Prostate gland (tissue), 2 donors: ENCODE measurements at places on chromosomes 5 and 9. TPM values are rescaled to one million over a fixed set of nuclear protein-coding genes. Genes with fewer than 3 reads are reported as not detected.

GRCh38 chr5:149528281-149529060, 22.8 kb downstream of the CSNK1A1 start:
- DNase-seq: no peak

DMRT3 gene
- 1.8 TPM for total RNA-seq

GRCh38 chr5:125536095-125536494, 789.7 kb upstream of the ZNF608 start:
- DNase-seq: no peak

GRCh38 chr5:14407051-14407450, 174.5 kb upstream of the OTULINL start:
- no peak for DNase-seq

GCNT4 gene
- 1.4 TPM for total RNA-seq

DNA sequence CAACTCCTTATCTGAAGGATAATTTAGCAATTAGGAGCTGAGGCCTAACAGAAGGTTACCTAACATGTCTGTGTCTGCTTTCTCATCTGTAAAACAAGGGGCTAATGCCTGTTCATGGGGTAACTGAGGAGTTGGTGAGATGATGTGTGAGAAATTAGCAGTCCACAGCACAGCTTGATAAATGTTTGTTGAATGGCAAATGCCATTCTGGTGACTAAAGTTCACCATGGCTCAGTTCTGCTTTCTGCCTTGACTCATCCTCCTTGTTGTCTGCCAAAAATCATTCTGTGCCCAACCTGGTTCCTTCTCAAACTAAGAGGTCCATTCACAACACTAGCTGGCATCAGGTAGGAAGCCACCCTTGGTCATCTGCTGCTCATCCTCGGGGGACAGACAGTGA, 552.0 kb upstream of the KLF4 start:
- DNase-seq: no peak

FAM13B gene
- total RNA-seq: 34.4 TPM

CARD19 gene
- total RNA-seq: 111 TPM

NPM1 gene
- total RNA-seq: 397 TPM

- DNase-seq: no peak
Measured at GRCh38 chr5:67537439-67538148, 341.0 kb upstream of the CD180 start.

DNA sequence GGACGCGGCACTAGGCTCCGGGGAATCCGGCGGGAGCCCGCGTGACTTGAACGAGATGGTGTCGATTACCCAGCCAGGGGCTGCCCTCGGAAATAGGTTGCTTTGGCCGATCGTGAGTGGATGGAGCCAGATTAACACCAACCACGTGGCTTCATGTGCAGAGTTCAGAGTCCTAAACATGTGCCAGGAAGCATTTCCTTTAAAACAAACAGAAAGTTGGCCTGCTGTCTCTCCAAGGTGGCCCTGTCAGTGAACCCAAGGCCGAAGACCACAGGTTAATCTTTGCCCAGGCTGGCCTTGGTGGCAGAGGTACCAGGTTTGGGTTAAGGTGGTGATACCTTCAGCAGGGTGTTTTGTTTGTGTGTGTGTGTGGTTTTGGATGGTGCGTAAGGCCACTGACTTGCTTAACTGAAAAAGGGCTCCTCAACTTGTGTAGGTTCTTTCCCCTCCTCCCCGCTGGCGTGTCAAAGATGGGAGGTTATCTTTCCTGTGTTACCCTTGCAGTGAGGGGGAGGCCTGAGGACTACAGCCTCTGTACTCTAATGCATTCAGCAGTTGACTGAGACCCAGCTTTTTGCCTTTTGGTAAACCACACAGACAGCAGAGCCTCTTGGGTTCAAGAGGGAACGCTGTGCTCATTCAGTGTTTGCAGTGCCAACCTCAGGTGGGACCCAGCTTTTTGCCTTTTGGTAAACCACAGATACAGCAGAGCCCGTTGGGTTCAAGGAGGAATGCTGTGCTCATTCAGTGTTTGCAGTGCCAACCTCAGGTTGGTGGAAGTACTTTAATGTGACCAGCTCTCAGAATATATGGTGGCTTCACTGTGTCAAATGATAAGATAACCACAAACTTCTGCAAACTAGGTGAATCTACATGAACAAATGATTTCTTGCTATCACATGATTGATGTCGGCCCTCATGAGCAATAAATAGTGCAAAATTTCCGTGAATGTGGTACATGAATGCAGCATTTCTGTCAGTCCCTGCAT, 1.4 kb downstream of the IQGAP2 start:
- peak; percentile 34 for DNase-seq

GRCh38 chr9:92964607-92965060, 17.3 kb downstream of the FGD3 start:
- no peak for DNase-seq

LIFR gene
- total RNA-seq: 120 TPM

DNA sequence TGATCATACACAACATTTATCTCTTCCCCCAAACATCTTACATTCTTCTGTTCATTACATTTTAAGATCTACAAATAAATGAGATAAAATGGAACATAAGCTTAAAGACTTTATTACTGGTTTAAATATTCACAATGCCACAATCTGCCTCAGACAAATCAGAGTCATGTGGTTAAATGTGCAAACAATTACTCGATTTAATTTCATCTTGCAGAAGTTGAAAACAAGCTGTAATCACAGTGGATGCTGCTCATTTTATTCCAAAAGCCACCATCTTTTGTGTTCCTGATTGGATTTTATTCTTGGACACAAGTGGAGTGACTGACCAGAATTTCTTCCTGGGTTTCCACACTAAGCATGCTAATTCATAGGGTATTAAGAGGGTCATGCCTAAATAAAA, 33.2 kb downstream of the SPOCK1 start:
- no peak for DNase-seq

CDH6 gene
- 2.3 TPM for total RNA-seq

GRCh38 chr5:159101685-159102084, 2.0 kb upstream of the EBF1 start:
- no peak for DNase-seq

DNA sequence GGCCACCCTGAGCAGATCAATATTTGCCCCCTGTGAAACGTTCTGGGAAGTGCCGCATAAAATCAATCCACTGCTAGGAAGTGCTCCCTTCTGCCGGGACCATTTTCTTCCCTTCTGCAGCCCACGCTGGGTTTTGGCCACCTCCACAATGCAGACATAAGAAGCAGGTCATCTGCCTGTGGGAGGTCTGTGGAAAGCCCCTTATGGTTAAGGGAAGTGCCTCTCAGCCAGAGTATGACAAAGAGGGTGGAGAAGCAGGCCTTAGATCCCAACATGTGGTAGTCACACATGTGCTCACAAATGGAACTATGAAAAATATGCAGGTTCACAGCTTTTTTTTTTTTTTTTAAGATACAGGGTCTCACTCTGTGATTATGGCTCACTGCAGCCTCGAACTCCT, 82.8 kb downstream of the SLC1A3 start:
- no peak for DNase-seq

NR6A1 gene
- 53.7 TPM for total RNA-seq

TRAF1 gene
- total RNA-seq: 3.1 TPM

- no peak for DNase-seq
Measured at GRCh38 chr5:180470361-180470760, 23.8 kb upstream of the CNOT6 start.

PPP3R2 gene
- total RNA-seq: 3.3 TPM

GRCh38 chr5:96297867-96298266, 135.2 kb downstream of the PCSK1 start:
- no peak for DNase-seq

MELK gene
- 1.1 TPM for total RNA-seq

GRCh38 chr9:34891386-34891785, 66.7 kb upstream of the PHF24 start:
- no peak for DNase-seq

GRCh38 chr5:158115468-158115867, 256.5 kb upstream of the CLINT1 start:
- DNase-seq: no peak

MEIKIN gene
- not detected for total RNA-seq

- no peak for DNase-seq
Measured at GRCh38 chr5:82295144-82295543, 17.0 kb upstream of the RPS23 start.

DNA sequence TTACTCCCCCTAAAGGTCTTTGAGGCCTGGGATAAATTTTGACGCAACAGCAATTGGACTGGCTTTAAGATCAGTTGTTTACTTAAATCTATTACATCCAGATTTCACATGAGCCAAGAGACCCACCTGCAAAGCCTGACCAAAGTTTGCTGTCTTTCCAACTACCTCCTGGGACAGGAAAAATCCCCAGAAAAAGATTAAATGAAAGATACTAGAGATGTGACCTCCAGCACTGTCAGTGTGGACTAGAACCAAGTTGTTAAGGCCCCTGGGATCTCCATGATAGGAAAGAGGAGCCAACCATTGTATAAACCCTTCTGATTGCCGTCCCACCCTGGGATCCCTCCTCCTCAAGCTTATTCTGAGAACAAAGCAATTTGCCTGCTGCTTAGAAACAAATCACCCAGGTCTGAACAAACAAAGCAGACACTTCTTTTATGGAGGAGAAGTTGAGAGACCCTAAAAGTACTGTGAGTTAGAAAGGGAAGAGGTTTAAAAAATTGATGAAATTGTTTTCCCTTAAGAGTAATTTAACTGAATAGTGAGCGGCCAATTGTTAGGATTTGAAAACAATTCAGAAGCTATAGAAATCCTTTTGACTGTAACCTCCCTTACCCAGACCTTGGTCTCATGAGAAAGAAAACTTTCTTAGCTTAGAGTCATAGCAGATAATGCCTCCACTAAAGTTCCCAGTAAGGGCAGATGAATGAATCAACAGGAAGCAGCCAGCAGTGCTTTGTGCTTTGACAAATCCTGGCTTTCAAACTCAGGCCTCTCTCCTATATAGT, 255.2 kb downstream of the TMEM167A start:
- no peak for DNase-seq

UBE2B gene
- total RNA-seq: 57.7 TPM

DNA sequence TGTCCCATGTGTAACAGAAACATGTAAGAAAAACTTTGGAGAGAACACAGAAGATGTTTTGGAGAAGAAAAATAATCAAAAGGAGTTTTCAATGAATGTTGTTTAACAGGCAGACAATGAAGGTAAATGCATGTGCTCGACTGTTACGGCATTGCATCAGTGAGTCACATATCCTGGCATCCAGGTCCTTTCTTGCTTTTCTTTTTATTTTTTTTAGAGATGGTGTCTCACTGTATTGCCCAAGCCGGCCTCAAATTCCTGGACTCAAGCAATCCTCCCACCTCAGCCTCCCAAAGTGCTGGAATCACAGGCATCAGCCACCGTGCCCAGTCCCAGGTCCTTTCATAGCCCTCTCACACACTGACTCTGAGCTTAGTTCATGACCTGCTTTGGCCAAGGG, 181.8 kb downstream of the DTWD2 start:
- DNase-seq: no peak

- DNase-seq: no peak
Measured at GRCh38 chr9:71703172-71703872, 65.0 kb downstream of the CEMIP2 start.

GRCh38 chr5:98514215-98514614, 259.2 kb upstream of the RGMB start:
- no peak for DNase-seq

DNA sequence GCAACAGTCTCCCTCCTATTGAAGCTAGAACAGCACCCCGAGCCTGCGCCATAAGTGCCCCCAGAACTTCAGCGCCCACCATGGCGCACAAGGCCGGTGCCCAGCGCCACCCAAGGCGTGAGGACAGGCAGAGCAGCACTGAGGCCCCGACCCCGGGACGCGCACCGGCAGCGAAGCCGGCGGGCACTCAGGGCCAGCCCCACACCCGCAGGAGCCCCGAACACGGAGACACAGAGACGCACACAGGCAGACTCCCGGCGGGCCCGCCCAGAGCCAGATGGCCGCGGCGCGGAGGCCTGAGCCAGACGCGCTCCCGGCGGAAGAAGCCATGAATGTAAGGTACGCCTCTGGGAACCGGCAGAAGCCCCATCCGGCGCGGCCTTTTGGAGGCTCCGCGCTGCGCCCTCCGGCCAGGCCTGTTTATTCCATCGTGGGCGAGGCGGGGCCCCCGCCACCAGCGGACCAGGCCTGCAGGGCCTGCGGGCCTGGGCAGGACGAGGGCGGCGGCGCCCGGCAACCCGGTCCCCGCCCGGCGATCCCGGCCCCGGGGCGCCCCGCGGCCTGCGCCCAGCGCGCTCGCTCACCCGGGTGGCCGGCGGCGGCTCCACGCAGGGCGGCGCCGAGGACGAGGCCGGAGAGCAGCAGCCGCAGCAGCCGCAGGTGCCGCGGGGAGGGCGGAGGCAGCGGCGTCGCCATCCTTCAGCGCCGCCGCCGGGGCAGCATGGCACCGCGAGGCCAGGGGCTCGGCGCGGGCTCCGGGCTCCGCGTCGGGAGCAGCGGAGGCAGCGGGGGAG, 486 bp downstream of the NPDC1 start:
- no peak for DNase-seq

- no peak for DNase-seq
Measured at GRCh38 chr5:124602925-124603650, 143.4 kb downstream of the ZNF608 start.

- DNase-seq: no peak
Measured at GRCh38 chr5:170006021-170006420, 25.7 kb upstream of the INSYN2B start.

- no peak for DNase-seq
Measured at GRCh38 chr5:72172786-72173185, 65.5 kb downstream of the MAP1B start.

GRCh38 chr5:32378966-32379365, 65.6 kb downstream of the ZFR start:
- no peak for DNase-seq

PHF24 gene
- not detected for total RNA-seq

- DNase-seq: no peak
Measured at GRCh38 chr9:137634016-137634415, 15.2 kb downstream of the EHMT1 start.

DNA sequence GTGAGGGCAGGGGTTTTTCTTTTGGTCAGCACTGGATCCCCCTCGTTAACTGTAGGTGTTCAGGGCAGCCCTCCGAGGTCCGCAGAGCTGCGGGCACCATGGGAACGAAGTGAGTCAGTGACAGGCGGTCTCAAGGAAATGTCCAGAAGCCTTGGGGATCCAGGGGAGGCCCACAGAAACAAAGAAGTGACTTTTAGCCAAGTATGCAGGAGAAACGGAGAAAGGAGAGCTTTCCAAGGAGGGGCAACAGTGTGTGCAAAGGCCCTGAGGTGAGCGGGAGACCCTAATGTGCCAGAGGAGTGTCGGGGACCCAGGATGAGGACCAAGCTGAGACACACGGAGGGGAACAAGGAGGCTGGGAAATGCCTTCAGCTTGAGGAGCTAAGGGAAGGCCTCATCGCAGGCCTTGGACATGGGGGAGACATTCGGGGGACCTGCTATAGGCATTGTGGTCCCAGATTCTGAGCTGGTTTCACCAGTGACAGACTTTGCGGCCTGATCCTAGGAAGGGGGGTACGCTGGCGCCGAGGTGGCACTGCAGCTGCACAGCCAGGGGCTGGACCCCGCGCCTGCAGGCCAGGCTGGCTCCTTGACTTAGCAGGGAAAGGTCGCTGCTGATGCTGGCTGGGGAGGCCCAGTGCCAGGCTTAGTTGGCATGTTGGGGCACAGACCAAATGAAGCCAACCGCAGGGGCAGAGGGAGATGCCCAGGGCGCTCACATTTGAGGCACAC, 3.3 kb downstream of the LTC4S start:
- no peak for DNase-seq

SHISAL2B gene
- not detected for total RNA-seq
